ENCODE measurements at places on chromosomes 13 and 19.

- DNase-seq, result no peak
Measured at GRCh38 chr13:42543215-42543797, 30.6 kb upstream of the TNFSF11 start.

- no peak for DNase-seq
Measured at GRCh38 chr19:33240181-33240771, 14.6 kb upstream of the SLC7A10 start.

GRCh38 chr13:97434397-97435201 lies 630 bp downstream of the RAP2A start:
- no peak for DNase-seq

- DNase-seq, result no peak
Measured at GRCh38 chr13:100163375-100163774, 74.5 kb downstream of the PCCA start.

DNA sequence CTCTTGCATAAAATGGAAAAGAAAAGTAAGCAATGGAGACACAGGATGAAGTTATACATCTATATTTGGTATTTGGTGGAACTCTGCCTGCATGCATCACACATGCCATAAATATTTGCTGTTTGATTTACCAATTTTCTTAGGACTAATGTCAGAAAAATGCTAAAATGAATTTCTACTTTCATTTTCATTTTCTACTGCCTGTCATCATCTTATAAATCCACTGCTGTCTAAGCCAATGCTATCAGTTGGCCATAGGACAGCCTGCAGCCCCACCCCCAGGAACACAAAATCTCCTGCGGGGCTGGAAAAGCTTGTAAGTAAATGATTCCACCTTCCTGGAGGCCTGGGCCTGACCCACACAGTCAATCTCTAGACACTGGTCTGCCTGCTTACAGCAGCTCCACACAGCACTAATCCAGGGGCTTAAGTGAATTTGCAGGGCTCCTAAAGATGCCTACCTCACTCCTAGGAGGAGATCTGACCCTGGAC lies 122.0 kb downstream of the ENOX1 start:
- no peak for DNase-seq

DNA sequence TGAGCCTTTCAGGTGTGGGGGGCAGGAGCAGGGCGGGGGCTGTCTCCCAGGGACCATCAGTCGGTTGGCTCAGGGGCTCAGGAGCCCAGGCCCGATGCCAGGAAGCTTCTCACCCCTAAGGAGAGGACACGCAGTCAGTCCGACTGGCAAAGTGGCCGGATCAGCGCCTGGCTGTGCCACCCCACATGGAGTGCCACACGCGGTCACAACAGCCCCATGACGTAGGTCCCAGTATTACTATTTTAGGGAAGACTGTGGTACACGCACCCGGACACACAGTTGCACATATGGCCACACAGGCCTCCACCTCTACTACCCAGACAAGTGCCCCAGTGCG lies 29.3 kb upstream of the GRTP1 start:
- no peak for DNase-seq

- DNase-seq, result peak; percentile 91
Measured at GRCh38 chr13:26062853-26063444, 11.1 kb upstream of the SHISA2 start.

GRCh38 chr19:10363789-10364281 lies 16.5 kb downstream of the TYK2 start:
- DNase-seq, result no peak

DNA sequence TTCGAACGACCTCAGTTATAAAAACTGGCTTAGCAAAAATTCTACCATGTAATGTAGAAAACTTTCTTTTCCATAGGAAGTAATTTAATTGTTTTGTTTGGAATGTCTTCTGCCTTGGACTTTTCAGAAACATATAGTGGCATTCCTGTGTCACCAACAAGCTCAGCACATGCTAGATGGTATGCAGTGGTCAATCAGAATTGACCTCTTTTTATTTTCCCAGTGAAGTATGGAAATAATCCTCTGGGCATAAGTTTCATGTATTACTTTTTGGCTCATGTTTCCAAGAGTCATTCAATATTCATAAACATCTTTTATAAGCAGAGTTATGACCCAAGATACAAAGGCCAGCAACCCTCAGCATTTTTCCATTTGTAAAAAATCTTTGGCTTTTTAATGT lies 33.6 kb downstream of the NALCN start:
- no peak for DNase-seq

DNA sequence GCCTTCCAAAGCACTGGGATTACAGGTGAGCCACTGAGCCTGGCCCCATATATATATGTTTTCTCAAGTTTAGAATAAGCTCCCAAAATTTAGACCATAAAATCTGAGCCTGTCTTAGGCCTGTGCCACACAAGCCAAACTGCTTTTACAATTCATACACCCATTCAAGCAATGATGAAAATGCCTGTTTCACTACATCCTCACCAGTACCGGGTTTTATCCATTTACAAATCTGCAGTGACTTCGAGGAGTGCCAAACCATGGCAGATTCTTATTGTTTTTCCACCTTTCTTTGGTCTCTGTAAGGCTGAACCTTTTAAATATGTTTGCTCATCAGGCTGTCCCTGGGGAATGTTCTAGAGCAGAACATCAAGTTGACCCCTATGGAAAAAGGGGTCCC lies 9.6 kb upstream of the NFIC start:
- no peak for DNase-seq

DNA sequence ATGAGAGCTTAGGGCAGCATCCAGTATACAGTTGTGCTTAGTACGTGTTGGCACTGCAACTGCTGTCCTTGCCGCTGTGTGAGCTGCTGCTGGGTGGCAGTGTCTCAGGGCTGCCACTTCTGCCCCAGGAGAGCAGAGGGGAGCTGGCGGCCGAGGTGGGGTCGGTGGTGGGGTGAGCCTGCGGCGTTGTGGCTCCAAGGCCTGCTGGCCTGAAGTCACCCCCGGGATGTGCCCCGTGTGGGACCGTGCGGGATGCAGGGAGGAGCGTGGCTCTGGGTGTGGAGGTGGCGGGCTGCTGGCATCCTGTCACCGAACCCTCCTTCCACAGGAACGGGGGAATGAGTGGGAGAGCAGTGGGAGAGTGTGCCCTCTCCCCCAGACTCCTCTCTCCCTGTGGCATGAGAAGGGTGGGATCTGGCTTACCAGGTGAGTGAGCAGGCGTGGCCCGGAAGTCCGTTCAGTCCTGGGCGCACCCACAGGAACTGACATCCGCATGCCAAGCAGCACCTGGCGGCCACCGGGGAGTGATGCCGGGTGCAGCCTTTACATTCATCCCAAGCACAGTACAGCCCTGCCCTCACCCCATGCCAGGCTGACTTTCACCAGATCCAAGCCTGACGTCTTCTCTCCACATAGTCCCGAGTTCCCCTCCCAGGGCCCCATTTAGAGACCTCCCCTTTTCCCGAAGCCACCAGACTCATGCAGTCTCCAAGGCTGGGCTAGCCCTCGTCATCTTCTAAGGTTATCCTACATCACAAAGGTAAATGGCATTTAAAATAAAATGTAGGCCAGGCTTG lies 26.6 kb downstream of the MCF2L start:
- no peak for DNase-seq

- no peak for DNase-seq
Measured at GRCh38 chr19:1017115-1017905, 3.6 kb downstream of the TMEM259 start.

- peak; percentile 86 for DNase-seq
Measured at GRCh38 chr13:87671031-87671752, at the start of gene SLITRK5. TSS of gene SLITRK5 (plus strand) at chr13:87671371. CDS start at chr13:87675389, 4,018 bp downstream.

DNA sequence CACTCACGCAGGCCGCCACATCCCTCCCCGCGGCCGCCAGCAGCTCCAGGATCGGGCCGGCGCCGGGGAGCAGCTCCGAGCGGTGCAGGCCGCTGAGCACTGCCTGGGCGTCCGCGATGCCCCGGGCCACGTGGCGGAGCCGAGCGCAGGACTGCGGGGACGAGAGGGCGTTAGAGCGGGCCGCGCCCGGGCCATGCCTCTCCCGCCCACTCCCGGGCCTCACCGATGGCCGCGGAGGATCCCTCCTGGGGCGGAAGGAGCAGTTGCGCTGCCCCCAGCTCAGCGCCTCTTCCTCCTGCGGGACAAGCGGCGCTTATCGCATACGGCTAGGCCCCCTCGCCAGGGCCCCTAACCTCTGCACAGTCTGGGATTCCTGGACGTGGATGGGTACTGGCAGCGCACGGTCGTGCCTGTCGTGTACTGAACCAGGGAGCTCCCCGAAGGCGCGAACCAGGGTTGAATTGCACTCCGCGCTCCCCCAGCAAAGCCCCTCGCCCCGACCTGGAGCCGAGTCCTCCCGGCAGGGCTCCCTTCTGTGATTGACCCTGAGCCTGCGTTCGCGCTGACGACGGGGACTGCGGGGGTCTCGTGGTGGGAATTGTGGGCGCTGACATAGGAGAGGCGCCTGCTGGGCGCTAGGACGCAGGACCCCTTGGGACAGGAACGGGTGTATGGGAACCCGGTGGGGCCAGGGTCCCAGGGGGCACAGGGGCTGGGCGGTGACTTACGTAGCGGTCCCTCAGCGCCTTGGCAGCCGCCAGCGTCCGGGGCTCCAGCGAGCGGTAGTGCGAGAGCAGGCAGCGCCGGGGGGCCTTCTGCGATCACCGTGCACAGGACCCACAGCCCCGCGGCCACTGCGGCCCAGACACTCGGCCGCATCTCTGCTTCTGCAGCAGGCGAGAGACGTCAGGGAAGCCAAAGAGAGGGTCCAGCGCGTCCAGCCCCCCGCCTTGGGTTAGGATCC lies 673 bp downstream of the IFNL4 start:
- DNase-seq, result no peak

- no peak for DNase-seq
Measured at GRCh38 chr13:43648733-43649132, 138.0 kb downstream of the ENOX1 start.

Measured in spinal cord (tissue), 10 donors.